Right atrium auricular region (tissue), 2 donors: ENCODE measurements at places on chromosomes 13 and 19. TPM values are rescaled to one million over a fixed set of nuclear protein-coding genes. Genes with fewer than 3 reads are reported as not detected.

Gene FAAP24
- not detected for total RNA-seq

- DNase-seq, result no peak
- H3K27me3 ChIP-seq, result no peaks in the 10 kb centered on the region
- peaks cover under 1% of the 10 kb centered on the region for H3K4me1 ChIP-seq
- H3K4me3 ChIP-seq, result no peak overlapping the region
- peaks cover 14% of the 10 kb centered on the region for H3K36me3 ChIP-seq
- no peak overlapping the region for H3K27ac ChIP-seq
Observed at GRCh38 chr19:2320939-2321338, 7.4 kb downstream of the LSM7 start.

DNA sequence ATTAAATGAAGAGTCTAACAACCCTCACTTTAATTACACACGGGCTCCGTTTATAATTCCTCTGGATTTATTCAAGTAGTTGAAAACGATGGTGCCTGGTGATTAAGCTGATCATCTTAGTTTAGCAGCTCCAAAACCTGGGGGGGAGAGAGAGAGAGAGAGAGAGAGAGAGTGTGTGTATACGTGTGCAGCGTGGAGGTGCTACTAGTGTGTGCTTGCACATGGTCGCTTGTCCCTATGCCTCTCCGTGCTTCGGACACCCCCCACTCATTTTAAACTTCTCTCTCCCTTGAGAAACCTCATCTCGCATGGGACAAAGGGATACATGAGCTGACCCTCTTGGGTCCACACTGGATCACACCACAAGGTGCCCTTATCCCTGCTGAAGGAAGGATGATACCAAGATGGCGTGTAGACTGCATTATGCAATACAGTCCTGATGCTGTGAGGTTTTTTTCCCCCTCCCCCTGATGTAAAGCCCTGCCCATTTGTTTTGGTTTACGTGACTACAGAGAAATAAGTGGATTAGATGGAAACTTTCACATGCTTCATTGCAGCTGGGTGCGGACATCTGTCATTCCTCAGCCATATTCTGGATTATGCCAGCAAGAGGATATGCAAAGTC, 320.8 kb downstream of the ZNF536 start:
- H3K27ac ChIP-seq, result no peak overlapping the region
- no peaks in the 10 kb centered on the region for H3K27me3 ChIP-seq
- H3K36me3 ChIP-seq, result no peaks in the 10 kb centered on the region
- H3K4me1 ChIP-seq, result peaks cover 4% of the 10 kb centered on the region

Gene SHISA7
- not detected for total RNA-seq

DNA sequence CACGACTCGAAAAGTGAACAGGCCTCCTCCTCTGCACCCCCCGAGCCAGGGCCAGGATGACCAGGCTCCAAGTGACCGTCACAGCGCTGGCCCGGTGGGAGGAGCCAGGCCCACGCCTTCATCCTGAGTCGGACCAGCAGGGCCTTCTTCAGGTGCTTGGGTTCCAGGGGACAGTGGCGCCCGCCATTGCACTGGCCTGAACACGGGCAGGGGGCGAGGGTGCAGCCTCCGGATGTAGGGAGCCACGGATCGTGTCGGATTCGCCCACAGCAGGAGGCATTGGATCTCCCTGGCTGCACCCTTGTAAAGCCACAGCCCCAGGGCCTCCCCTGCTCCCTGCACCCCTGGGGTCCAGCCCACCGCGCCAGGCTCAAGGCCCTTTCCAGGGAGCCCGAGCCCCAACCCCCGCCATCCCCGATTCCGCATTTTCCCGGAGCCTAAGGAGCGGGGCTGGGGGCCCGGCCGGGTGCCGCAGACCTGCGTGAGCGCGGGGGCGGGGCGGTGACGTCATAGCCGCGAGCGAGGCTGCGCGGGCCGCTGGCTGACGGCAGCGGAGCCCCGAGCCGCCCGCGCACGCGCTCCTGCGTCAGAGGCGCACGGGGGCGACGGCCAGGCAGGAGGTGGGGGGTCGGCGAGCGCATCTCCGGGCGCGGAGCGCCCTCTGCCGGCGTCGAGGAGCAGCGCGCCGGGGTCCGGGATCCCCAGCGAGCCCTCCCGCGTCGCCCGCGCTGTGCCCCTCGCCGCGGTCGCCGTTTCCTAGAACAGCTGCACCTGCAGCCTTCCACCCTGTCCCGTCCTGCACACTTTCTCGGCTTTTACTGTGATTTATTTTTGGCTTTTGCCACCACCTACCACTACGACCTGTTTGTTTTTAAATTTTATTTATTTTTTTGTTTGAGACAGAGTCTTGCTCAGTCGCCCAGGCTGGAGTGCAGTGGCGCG, 1.5 kb upstream of the ATP5F1D start:
- peak overlapping the region; percentile 99 for H3K27ac ChIP-seq
- peak overlapping the region; percentile 85 for H3K4me3 ChIP-seq
- no peaks in the 10 kb centered on the region for H3K27me3 ChIP-seq
- H3K36me3 ChIP-seq, result peaks cover 3% of the 10 kb centered on the region
- DNase-seq, result peak; percentile 88

DNA sequence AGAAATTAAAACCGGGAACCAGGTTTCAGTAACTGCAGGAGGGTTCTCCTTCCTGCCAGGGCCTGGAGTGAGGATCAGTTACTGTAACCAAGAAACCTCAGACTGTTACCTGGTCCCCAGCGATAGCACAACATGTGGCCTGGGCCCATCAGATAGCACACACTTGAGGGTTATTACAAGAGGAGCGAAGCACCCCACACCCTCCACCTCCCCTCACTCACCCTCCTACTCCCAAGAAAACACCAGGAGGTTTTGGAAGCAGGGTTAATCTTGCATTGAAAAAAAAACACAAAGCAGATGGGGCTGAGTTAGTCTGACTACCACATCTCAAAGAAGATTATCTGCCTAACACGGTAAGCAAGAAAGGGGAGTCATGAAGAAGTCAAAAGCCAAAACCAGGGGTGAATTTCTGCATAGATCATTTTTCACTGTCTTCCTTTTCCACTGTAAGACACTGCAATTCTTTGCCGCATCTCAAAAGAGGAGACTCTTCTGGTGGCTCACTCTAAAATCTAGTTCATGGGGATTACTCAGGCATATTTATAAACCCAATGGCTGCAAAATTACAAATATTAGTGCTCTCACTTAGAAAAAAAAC, 75.9 kb upstream of the DOCK9 start:
- H3K4me1 ChIP-seq, result no peaks in the 10 kb centered on the region
- DNase-seq, result no peak
- H3K27ac ChIP-seq, result no peak overlapping the region
- no peaks in the 10 kb centered on the region for H3K36me3 ChIP-seq
- no peak overlapping the region for H3K4me3 ChIP-seq

Gene TPM4
- total RNA-seq, result 163 TPM

DNA sequence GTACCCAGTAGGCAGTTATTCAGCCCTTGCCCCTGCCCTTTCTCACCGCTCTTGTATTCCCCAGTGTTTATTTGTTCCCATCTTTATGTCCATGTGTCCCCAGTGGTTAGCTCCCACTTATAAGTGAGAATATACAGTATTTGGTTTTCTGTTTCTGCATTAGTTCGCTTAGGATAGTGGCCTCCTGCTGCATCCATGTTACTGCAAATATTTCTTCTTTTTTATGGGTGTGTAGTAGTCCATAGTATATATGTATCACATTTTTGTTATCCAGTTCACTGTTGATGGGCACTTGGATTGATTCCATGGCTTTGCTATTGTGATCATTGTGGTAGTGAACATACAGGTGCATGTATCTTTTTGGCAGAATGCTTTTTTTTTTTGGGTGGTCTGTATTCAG, 32.7 kb downstream of the URI1 start:
- no peaks in the 10 kb centered on the region for H3K27me3 ChIP-seq
- H3K36me3 ChIP-seq, result no peaks in the 10 kb centered on the region
- H3K4me1 ChIP-seq, result peaks cover 25% of the 10 kb centered on the region
- DNase-seq, result no peak
- no peak overlapping the region for H3K27ac ChIP-seq

DNA sequence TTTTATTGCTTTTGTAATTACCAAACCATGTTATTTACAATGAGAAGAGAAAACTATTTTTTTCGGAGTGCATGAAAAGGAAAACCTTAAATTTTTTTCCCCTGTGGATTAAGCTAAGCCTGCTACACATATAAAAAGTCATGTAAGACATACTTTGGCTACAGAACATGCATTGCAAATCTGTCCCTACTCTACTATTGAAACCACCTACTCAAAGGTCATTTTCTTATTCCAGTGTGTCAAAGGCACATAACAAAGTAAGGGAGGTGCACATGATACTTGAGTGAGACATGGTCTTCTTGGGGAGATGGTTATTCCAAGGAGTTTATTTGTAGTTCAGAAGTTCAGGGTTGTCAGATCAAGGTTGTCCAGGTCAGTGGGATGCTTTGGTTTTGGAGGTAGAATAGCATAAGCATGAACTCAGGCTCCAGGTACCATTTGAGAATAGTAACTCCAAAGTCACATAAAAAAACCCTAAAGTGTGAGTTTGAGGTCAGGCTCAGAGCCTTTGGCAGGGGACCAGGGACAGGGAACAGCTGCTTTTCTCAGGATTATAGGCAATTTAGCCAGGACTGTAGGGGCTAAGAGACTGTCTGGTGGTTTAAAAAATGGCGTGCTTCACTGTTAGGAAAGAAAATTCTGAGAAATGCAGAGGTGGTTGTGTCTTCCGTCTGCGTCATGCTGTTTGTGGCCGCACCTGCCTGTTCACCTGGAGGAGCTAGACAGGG, 15.4 kb downstream of the FARP1 start:
- no peaks in the 10 kb centered on the region for H3K4me1 ChIP-seq
- H3K4me3 ChIP-seq, result no peak overlapping the region
- DNase-seq, result no peak
- H3K27ac ChIP-seq, result no peak overlapping the region

DNA sequence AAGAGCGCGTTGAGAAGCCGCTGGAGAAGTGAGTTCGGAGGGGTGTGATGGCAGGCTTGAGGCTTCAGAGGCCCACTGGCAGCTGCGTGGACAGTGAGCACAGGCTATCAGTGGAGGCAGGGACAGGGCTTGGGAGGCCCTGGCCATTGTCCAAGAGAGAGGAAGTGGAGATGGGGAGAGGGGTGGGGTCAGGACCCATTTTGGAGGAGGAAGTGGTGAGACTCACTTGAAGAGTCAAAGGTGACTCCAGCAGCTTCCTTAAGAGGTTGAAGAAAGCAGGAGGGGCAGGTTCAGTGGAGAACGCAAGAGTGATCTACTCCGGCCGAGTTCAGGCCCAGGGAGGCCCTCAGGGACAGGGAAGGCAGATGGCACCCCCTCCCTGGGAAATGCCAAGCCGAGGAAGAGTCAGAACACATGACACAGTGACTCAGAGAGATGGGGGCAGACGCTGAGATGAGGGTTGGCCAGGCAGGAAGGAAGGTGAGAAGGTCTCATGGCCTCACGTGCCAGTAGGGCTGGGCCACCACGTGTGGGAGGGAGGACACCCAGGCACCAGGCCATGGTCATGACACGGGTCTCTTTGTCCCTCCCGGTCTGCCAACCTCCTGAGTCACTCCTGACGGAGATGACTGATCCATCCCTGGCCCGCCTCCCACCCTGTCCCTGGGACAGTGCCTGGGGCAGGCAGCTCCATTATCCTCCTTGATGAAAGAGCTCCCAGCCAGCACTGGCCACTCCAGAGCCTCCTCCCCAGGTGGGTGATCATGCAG, 10.1 kb upstream of the CD22 start:
- no peaks in the 10 kb centered on the region for H3K4me1 ChIP-seq
- no peaks in the 10 kb centered on the region for H3K27me3 ChIP-seq
- no peak overlapping the region for H3K4me3 ChIP-seq
- no peak overlapping the region for H3K27ac ChIP-seq
- no peaks in the 10 kb centered on the region for H3K36me3 ChIP-seq
- DNase-seq, result peak; percentile 72

Gene CAPS
- 4.5 TPM for total RNA-seq

- H3K4me1 ChIP-seq, result peaks cover 39% of the 10 kb centered on the region
- no peak for DNase-seq
- H3K4me3 ChIP-seq, result peak within 1 kb of the TSS; percentile 62
- H3K36me3 ChIP-seq, result no peaks in the 10 kb centered on the region
- H3K27ac ChIP-seq, result peak within 1 kb of the TSS; percentile 80
Observed at GRCh38 chr19:55283548-55284377, at the start of gene BRSK1. TSS of gene BRSK1 (plus strand) at chr19:55283997. CDS start at chr19:55284443, 446 bp downstream.

Gene OR4F17
- total RNA-seq, result not detected

DNA sequence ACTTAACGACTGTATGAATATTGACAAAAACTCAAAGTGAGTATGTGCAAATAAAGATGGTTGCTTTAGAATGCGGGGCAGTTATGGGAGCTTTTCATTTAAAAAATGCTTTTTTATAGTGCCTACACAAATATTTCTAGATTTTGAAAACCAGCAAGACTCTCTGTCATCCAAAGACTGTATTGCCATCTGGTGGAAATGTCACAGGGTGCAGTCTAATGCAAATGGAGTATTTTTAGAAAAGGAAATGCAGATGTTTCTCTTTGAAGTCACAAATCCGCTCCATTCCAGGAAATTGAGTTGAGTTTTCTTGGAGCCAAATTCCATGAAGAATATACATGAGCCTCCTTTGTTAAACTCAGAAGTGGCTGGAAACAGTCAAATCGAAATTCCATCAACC, 2.3 kb upstream of the C1QTNF9B start:
- DNase-seq, result no peak
- no peak overlapping the region for H3K4me3 ChIP-seq
- no peaks in the 10 kb centered on the region for H3K36me3 ChIP-seq
- no peak overlapping the region for H3K27ac ChIP-seq

GRCh38 chr19:51372649-51373504, at the start of gene NKG7:
TSS of gene NKG7 (minus strand) at chr19:51372654. CDS start at chr19:51372535, 119 bp downstream.
- DNase-seq, result no peak
- no peaks in the 10 kb centered on the region for H3K27me3 ChIP-seq
- H3K4me1 ChIP-seq, result no peaks in the 10 kb centered on the region
- H3K36me3 ChIP-seq, result no peaks in the 10 kb centered on the region
- H3K4me3 ChIP-seq, result no peak within 1 kb of the TSS

DNA sequence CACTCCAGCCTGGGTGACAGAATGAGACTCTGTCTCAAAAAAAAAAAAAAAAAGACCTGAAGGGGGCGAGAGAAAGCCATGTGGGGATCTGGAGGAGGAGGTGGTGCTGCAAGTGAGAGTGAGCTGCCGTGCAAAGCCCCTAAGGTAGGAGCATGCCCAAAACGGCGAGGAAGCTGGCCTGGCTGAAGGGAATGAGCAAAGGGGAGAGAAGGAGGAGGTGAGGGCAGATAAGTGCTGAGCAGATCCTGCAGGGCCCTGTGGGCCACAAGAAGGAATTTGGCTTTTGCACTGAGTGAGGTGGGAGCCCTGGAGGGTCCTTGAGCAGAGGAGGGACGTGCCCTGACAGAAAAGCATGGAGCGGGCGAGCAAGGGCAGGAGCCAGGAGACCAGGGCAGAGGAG, 19.4 kb upstream of the ADGRE5 start:
- no peaks in the 10 kb centered on the region for H3K27me3 ChIP-seq
- H3K4me1 ChIP-seq, result peaks cover 15% of the 10 kb centered on the region
- no peak overlapping the region for H3K4me3 ChIP-seq
- no peak overlapping the region for H3K27ac ChIP-seq

Gene C19orf33
- total RNA-seq, result 48.6 TPM

- H3K36me3 ChIP-seq, result no peaks in the 10 kb centered on the region
- no peak for DNase-seq
- no peak overlapping the region for H3K4me3 ChIP-seq
- no peaks in the 10 kb centered on the region for H3K27me3 ChIP-seq
Observed at GRCh38 chr13:96671073-96671472, 323.2 kb downstream of the OXGR1 start.

Gene PRR19
- total RNA-seq, result not detected
